HTR-8/SVneo (cell line): ENCODE measurements at places on chromosomes 11 and 22.

DNA sequence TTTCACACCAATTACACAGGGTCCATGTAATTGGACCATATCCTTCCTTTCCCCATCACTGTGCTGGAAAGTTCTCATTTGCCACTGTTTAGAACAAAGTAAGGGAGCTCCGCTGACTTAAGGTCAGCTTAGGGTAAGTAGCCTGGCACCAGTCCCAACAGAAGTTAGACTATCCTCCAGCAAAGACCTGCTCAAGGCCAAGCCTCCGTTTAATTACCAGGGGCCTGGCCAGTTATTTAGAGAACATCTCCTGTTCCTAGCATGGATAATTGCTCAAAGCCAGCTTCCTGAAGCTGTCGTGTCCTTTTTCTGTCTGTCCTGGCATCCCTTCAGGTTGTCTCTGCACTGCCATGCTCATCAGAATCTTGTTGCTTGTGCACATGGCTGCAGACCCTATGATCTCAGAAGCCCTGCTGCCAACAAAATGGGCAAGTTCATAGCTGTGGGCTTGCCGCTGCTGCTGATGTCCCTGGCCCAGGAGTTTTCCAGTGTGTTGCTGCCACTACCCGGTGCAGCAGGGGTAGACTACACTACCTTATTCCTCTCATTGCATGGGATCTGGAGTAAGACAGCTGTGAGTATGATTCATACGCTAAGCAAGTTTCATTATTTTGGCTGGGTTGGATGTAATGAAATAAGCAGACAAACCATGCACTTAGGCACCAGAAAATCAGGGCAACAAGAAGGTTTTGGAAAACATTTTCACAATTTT is 8.1 kb downstream of the OR8A1 start:
- no peak for DNase-seq

- no peak for DNase-seq
Observed at GRCh38 chr11:2789791-2790567, 90.2 kb upstream of the KCNQ1OT1 start.

DNA sequence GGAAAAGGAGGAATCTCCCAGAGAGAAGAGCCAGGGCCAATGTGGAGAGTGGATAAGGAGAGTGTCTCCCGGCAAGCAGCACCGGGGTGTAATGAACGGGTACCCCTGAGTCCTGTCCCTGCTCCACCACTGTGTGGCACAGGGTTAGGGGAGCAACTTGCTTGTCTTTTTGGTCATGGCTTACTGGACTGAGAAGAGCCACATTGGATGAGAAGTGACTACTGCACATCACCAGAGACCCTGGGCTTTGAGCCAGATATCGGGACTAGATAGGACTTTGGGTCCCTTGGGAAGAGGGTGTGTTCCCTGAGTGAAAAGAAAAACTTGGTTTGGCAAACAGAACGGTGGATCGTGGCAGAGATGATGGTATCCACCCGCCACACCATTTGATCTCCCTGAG is 24.6 kb downstream of the SDHAF2 start:
- DNase-seq: no peak

DNA sequence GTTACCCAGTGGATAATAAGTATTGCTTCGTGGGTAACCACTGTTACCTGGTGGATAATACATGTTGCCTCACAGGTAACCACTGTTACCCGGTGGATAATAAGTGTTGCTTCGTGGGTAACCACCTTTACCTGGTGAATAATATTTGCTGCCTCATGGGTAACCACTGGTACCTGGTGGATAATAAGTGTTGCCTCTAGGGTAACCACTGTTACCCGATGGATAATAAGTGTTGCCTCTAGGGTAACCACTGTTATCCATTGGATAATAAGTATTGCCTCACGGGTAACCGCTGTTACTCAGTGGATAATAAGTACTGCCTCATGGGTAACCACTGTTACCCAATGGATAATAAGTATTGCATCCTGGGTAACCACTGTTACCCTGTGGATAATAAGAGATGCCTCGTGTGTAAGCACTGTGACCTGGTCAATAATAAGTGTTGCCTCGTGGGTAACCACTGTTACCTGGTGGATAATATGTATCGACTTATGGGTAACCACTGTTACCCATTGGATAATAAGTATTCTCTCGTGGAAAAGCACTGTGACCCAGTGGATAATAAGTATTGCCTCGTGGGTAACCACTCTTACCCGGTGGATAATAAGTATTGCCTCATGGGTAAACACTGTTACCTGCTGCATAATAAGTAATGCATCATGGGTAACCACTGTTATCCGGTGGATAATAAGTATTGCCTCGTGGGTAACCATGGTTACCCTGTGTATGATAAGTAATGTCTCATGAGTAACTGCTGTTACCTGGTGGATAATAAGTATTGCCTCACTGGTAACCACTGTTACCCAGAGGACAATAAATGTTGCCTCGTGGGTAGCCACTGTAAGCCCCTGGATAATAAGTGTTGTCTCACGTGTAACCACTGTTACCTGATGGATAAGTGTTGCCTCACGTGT is 20.1 kb upstream of the NXPE4 start:
- DNase-seq: no peak
